ENCODE measurements at places on chromosomes 6 and 20. TPM values are rescaled to one million over a fixed set of nuclear protein-coding genes. Genes with fewer than 3 reads are reported as not detected.
A peak's percentile ranks its signal among the peaks of the same experiment; 100 is the strongest.

TUBB1 gene
- 0.15 TPM for total RNA-seq

- peak; percentile 93 for DNase-seq
Observed at GRCh38 chr20:41316602-41317545, 657 bp downstream of the ZHX3 start.

GRCh38 chr20:61056627-61057442, 195.2 kb upstream of the CDH4 start:
- DNase-seq, result no peak

- DNase-seq, result no peak
Observed at GRCh38 chr6:132910759-132911158, 96.4 kb downstream of the RPS12 start.

DNA sequence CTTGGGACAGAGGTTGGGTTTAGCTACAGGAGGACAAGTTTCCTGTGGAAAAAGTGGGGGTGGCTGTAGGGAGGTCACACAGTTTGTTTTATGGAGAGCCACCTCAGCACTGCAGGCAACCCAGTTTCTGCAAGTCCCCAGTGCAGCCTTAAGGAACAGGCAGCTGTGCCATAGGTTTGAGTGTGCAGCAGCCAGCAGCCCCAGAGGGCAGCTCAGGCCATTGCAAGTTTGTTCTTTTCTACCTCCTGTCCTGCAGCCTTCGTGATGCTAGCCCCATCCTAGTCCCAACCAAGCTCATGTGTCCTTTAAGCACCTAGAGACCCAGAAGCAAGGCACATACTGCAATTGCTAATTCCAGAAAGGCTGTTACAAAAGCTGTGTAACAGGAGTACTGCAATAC, 58.8 kb downstream of the ZBTB9 start:
- no peak for DNase-seq

DNA sequence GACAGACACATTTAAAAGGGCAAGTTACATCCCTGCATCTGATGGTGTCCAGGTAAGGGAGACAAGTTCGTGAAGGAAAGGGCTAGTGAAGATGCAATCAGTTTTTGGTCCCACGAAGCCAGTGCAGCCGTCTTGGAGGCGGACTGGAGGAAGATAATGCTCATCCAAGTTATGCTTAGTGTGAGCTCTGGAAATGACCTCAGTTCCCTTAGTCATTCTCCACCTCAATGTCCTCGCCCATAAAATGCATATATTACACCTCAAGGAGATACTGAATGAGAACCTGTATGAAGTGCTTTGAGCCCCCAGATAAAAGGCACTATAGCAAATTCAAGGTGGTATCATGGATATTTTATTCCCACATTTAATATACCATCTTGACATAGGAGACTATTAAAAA, 358.8 kb downstream of the ADGRB3 start:
- no peak for DNase-seq

DNAH8 gene
- total RNA-seq, result 0.05 TPM

IRAK1BP1 gene
- 1.3 TPM for total RNA-seq

- no peak for DNase-seq
Observed at GRCh38 chr20:6632187-6632586, 135.3 kb upstream of the BMP2 start.

SGK2 gene
- total RNA-seq, result 0.45 TPM

GRCh38 chr20:37406010-37406998, 60.4 kb downstream of the SRC start:
- DNase-seq, result no peak

- no peak for DNase-seq
Observed at GRCh38 chr6:118677193-118677592, 25.8 kb upstream of the CEP85L start.

- no peak for DNase-seq
Observed at GRCh38 chr6:80210618-80211017, 104.1 kb downstream of the BCKDHB start.

ARFGEF3 gene
- total RNA-seq, result 2.7 TPM

GRCh38 chr20:48844996-48845395, 17.2 kb upstream of the PREX1 start:
- DNase-seq, result no peak

GRCh38 chr6:7073082-7073820, 34.5 kb upstream of the RREB1 start:
- no peak for DNase-seq
